Mammary epithelial cell (primary cell): ENCODE measurements at places on chromosomes 12 and 14.

- no peak for DNase-seq
These were observed 2.5 kb downstream of the RASSF3 start for GRCh38 chr12:64612843-64613242.

GRCh38 chr14:62118461-62118860, 356.2 kb downstream of the SNAPC1 start:
- no peak for DNase-seq

- DNase-seq: no peak
These were observed 28.3 kb downstream of the SLC5A8 start for GRCh38 chr12:101181776-101182175.

GRCh38 chr14:61089126-61089750, 108.2 kb downstream of the SLC38A6 start:
- no peak for DNase-seq

DNA sequence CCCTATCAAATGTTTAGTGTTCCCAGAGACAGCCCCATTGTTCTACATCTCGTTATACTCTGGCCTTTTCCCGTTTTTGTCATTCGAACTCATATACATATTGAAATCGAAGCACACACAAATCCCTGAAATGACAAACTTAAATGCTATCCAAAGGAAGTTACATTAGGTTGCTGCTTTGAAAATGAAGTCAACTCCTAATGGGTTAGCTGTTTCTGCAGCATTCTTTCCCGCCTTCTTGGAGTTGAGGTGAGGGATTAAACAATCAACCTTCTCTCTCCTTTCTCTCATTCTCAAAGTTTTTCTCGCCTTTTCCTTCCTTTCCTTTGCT, 642 bp upstream of the PHC1 start:
- DNase-seq: no peak

GRCh38 chr12:28586481-28586880, 396.2 kb downstream of the CCDC91 start:
- DNase-seq: no peak

- DNase-seq: no peak
These were observed 34.4 kb upstream of the TSPAN9 start for GRCh38 chr12:3042826-3043225.

GRCh38 chr14:61188978-61189808, 91.9 kb downstream of the TMEM30B start:
- DNase-seq: no peak

DNA sequence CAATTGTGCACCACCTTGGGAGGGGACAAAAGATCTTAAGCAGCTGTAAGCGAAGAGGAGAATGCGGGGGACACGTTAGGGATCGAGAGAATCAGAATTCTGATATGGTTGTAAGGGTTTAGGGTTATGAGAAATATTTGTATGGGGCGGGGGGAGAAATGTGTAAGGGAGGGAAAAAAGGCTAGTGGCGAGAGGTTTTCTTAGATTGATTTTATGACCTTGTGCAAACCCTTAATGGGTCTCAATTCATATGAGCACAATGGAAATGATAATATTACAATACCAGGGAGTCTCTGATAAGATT, 396 bp downstream of the NDUFA9 start:
- DNase-seq: no peak

DNA sequence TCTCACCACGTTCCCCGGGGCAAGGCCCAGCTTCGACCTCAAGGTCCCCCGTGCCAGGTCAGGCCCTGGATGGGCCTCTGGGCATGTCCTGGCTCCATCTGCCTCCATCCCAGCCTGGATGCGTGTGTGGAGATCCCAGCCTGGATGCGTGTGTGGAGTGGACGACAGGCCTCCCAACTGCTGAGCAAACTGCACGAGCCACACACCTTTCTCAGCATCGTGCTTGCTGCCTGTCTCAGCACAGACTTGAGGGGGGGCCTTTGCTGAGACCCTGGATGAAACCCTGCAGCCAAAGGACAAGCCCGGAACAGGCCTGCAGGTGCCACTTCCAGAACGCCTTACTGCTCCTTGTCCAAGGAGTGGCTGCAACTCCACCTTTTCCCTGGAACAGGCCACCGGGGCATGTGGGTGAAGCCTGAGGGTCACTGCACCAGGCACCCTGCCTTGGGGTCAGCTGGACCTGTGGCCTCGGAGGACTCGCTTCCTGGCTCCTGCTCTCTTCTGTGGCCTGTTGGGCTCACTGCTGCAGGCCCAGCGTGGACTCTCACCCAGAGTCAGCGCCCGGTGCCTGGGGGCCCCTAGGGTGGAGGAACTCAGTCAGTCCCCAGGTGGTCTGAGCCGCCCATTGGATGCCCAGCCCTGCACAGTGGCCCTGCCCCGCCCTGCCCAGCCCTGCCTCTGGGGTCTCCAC, 176.0 kb downstream of the KIF26A start:
- DNase-seq: no peak

DNA sequence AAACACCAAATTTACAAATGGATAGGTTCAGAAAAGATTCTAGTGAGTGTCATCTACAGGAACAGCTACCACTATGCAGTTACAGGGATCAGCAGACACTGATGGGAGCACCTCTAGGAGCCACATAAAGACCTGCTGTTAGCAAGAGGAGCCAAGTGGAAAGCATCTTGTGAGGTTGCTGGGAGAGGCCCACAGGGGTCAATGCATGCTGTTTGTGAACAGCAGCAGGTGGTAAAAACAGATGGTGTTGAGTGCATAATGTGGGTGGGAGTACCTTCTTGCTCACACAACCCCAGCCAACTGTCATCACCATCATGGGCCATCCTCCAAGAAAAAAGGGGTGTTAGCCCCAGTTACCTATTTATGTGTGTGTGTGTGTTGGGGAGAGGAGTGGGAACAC, 215.2 kb upstream of the SSTR1 start:
- no peak for DNase-seq

- no peak for DNase-seq
These were observed 599.4 kb upstream of the MDGA2 start for GRCh38 chr14:48274826-48275225.

DNA sequence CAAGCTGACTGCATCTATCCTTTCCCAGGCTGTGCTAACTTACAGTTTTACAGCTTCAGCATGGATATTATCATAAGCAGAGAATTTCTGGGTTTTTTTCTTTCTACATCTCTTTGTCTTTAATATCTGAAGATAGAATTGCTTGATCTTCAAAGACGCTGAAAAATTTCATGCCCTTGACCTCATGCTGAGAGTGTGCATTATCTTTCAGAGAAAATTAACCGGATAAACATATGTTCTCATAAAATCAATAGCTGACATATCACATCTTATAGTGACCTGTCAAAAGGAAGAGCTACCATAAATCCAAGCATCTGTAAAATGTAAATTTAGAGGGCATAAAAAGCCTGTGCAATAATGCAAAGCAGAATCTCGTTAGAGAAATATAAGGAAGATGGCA, 1704.1 kb upstream of the FLRT2 start:
- no peak for DNase-seq

DNA sequence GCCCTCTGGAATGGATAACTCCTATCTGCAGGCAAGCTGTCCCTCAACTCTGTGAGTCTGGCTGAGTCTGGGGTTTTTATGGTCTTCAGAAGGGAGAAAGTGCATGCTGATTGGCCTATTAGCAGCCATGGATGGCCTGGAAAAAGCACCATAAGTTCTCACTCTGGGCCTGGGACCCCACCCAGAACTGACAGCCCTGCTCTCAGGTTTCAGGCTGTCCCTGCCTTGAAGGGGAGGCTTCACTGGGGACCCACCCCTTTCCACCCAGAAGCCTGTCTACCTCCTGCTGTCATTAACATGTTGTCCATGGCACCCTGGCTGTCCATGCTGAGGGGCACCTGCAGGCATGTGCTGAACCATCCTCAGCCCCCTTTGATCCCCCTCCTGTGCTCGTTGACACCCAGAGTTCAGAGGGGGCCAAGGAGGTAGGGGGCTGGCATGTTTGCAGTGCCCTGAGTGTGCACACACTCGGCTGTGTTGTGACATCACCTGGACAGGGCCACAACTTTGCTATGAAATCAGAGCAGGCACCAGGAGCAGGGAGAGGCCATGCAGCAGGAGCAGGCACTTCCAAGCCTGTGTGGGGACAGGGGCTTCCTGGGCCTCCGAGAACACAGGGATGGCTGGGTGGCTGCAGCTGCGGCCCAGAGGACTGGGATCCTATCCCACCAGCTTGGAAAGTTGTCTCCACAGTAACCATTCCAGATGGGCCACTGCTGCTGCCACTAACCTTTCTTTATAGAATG, 84.7 kb downstream of the ACSS3 start:
- DNase-seq: no peak

DNA sequence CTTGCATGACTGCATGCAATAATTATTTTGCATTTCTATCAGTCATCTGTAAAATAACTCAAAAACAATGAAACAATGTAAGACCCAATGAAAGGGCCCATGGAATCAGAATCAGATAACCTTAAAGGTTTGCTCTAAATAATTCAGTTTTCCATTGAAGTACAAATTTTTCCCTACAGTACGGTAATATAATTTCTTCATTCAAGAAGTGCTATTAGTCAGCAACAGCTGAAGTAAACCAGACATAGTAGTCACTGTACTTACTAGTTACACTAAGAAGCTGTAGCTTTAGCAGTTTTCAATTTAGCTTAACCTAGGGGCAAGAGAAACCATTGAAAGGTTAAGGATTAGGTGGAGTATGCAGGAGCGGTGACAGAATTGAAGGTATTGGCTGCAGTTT, 43.5 kb downstream of the BCAT1 start:
- DNase-seq: no peak

DNA sequence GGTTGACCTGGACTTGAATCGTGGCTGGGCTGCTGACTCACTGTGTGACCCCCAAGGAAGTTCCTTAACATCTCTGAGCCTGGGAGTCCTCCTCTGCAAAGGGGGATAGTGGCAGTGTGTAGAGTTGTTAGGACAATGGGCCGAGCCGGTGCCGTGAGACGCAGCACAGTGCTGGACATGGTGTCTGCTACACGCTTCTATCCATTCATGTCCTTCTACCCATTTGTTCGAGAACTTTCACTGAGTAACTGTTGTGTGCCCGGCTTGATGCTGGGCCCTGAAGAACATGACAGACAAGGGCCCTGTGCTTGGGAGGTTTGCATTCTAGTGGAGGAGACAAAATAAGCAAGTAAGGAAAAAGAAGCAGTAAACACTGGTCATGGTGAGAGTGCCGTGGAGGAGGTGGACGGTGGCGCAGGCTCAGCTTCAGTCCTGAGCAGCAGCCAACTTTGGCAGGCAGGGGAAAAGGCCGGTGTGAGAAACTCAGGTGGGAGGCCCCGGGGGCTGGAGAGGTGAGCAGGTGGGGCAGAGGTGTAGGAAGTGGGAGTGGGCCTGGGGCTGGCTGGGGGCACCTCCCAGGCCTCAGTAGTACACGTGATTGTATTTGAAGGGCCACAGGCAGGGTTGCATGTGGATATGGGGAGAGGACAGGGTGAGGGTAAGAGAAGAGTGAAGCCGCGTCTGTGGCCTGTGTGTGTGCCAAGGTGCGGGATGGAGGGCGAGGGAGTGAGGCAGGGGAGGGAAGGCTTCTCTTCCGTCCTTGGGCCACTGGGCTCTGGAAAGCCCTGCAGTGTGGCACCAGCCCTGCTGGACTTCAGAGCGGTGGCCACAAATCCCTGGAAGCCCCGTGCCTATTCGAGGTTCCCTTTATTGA, 13.8 kb downstream of the VASH1 start:
- DNase-seq: no peak

- peak; percentile 74 for DNase-seq
These were observed 23.9 kb upstream of the FLVCR2 start for GRCh38 chr14:75554482-75554881.

DNA sequence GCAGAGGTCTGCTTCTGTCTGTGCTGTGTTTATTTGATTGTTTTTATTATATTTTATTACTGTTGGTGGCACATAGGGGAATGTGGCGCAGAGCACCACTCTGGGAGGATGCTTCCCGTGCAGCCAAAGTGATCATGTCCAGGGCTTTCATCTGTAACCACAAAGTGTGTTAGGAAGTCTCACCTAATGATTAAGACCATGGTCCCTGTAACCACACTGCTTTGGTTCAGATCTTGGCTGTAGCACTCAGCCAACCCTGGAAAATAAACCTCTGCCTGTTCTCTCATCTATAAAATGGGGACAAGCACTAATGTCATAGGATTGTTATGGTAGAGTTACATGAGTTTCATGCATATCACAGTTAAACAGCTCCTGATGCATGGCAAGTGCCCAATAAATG, 1.9 kb downstream of the RESF1 start:
- no peak for DNase-seq

GRCh38 chr12:114662512-114663177, 21.3 kb downstream of the TBX3 start:
- peak; percentile 78 for DNase-seq

DNA sequence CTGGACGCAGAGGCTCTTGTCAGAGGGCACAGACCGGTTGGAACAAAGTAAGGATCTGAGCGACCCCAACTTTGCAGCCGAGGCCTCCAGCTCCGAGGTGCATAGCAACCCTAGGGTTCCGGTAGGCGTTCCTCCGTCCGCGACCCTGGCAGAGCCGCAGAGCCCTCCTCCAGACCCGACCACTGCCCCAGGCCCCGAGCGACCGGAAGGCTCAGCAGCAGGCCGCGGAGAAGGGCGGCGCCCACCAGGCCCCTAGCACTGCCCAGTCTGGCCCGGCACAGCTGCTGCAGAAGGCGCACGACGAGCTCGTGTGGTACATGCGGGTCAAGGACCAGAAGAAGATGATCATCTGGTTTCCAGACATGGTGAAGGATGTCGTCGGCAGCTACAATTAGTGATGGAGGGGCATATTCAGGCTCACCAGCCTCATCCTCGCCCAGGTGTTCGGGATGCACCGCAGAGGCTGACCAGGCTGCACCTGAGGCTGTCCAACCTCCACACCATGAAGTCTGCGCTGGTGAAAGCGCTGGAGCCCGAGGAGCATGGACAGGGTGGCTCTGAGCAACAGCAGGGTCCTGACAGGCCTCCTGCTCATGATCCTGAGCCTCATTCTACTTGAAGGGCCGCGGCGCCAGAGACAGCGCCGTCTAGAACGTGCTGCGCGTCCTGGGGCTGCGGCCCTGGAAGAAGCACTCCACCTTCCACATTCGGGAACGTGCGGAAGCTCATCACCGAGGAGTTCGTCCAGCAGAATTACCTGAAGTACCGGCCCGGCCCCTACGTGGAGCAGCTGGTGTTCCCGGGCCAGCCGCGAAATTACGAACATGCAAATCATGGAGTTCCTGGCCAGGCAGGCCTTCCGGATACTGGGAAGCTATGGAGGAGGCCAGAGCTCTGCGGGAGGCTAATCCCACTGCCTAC, 24.5 kb downstream of the CAPS2 start:
- no peak for DNase-seq

- DNase-seq: no peak
These were observed 23.1 kb upstream of the C14orf180 start for GRCh38 chr14:104556256-104557021.

DNA sequence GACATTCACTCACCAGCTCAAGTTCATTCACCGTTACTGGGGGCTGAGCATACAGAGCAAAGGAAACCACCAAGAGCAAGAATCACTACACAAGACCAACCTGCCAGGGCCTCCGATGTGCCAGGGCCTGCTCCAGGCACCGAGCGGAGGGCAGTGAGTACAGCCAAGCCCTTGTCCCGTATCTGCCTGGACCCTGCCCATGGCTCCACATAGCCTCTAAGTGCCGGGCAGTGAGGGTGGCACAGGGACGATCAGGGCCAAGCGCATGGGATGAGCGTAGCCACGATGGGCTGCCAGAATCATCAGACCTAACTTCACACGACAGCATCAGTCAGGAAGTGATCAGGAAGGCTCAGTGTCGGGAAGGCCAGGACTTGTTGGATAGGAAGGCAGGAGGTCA, 199.6 kb downstream of the BCL11B start:
- DNase-seq: no peak
